C1 segment of cervical spinal cord (tissue), 14 donors: ENCODE measurements at places on chromosomes 7 and 10.

DNA sequence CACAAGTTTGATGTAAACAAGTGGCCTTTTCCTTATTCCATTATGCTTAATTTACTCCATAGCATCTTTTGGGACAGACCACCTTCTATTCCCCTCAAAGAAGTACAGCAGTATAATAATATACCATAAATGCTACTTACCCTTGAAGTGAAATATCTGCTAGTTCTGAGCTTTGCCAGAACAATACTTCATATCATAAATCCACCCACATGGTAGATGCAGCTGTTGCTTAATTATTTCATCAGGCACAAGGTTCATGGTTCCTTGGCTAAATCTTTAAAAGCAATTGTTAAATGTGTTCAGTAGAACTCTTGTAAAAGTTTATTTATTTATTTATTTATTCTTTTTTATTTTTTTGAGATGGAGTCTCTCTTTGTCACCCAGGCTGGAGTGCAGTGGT, 32.9 kb downstream of the CSTF2T start:
- no peak for DNase-seq

DNA sequence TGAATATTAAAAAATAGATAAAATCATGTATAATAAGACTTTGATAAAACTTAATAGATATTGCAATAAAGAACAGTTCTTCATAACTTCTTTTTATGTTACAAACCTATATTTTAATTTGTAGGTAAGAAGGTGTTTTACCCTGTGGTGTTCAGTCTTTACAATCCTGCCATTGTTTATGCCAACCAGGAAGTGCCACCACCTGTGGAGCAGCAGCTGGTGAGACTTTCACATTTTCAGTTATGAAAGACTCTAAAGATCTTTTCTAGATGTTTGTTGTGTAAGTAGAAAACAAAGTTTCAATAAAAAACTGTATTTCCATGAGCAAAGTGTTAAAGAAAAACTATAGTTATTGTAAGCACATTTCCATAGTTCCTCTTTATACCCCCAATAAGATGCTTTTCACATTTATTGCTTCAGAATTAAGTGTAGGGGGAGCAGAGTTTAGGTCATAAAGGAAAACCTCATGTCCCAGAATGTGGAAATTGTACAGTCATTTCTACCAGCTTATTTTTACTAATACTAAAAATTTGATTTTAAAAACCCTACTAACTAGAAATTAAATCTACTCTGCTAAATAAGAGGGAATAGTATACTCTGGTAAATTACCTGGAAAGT, 28.7 kb downstream of the CSGALNACT2 start:
- no peak for DNase-seq

- DNase-seq, result no peak
Measured at GRCh38 chr7:91927912-91928311, 12.8 kb upstream of the AKAP9 start.

DNA sequence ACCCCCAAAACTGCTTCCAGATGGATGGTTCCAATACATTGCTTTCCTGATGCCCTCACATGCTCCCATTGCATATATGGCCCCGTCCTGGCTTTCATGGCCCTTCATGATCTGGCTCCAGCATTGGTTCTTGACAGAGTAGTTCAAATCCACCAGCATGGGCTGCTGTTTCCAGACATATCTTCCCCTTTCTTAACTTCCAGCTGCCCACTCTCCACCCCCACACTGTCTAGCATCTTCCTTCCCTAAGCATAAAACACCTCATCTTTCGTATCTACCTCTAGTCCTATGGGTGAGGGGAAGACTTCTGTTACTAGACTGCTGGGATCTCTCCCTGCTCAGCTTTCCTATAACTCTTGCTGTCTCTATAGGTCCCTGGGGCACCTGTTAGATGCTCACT, 13.2 kb upstream of the GOLGA7B start:
- DNase-seq, result no peak

- DNase-seq, result no peak
Measured at GRCh38 chr7:81256991-81257390, 338.1 kb upstream of the SEMA3C start.

DNA sequence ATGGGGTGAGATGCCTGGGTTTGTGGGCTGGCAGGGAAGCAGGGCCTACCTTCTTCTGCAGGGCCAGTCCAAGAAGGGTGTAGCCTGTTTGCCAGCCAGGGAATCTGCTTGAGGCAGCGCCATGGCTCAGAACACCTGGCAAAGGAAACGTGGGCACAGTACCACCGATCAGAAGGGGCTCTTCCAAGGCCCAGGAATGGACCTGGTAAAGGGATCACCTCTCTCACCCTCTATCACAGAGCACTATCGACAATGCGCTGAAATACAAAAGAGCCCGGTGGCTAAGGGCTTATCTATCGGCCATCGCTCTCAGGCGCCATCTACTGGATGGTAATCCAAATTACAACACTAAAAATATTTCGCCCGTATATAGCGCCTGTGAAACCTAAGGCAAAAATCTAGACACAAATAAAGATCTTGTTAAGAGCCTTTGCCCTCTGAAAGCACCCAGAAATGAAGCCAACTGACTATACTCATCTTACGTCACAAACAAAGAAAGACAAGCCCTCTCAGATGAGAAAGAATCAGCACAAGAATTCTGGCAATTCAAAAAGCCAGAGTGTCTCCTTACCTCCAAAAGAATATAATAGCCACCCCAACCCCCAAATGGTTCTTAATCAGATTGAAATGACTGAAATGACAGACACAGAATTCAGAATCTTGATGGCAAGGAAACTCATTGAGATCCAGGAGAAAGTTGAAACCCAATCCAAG, 217.8 kb upstream of the HPS1 start:
- DNase-seq, result no peak

- peak; percentile 11 for DNase-seq
Measured at GRCh38 chr10:24360282-24361127, 151.6 kb downstream of the KIAA1217 start.

- DNase-seq, result no peak
Measured at GRCh38 chr10:123270221-123270620, 116.0 kb downstream of the BUB3 start.

DNA sequence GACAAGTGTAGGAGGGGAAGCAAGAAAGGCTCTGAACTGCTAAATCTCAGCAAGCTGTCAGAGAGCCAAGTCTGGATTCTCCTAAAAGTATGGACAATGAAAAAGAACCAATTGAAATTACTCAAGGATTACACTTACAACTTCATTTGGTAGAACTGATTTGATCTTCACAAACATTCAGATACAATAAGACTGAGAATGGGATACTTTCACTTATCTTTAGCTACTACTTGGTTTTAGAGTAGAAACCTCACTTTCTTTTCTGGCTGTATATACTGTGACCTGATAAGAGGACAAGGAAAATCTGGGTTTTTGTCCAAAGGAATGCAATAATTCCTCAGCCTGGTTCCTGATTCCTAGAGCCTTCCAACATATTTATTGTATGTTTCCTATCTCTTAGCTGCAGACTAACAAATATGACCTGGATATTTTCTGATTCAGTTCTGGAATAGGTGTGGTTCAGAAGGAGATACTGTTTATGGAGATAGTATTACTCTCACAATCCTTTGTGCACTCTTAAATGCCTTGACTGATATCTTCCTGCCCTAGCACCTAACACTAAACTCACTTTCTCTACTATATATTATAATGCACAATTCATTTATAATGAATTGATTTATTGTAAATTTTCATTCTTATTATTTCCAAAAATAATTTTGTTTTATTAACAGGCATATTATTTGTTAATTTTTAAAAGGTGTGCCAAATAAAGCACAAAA, 7.3 kb downstream of the SEMA3A start:
- DNase-seq, result no peak

- DNase-seq, result no peak
Measured at GRCh38 chr7:30904561-30904960, 7.1 kb upstream of the AQP1 start.

- DNase-seq, result no peak
Measured at GRCh38 chr10:48508791-48509772, 95.8 kb downstream of the ARHGAP22 start.

DNA sequence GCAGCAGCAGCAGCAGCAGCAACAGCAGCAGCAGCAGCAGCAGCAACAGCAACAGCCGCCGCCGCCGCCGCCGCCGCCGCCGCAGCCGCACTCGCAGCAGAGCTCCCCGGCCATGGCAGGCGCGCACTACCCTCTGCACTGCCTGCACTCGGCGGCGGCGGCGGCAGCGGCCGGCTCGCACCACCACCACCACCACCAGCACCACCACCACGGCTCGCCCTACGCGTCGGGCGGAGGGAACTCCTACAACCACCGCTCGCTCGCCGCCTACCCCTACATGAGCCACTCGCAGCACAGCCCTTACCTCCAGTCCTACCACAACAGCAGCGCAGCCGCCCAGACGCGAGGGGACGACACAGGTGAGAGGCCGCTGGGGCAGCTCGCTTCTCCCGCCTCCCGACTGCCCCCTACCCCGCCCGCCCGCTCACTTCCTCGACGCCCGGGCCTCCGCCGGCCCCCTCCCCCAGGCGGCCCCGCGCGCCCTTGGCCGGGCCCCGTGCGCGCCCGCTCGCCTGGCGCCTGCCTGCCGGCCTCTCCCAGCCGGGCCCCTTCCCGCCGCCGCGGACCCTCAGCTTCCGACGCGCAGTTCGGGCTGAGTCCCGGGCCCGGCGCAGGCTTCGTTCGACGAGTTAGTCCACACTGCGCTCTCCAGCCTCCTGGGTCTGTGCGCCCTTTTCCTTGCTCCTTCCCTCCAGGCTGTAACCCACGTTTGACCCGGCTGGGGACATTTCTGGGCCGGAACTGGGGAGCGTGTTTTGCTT, 882 bp downstream of the DLX6 start:
- no peak for DNase-seq

DNA sequence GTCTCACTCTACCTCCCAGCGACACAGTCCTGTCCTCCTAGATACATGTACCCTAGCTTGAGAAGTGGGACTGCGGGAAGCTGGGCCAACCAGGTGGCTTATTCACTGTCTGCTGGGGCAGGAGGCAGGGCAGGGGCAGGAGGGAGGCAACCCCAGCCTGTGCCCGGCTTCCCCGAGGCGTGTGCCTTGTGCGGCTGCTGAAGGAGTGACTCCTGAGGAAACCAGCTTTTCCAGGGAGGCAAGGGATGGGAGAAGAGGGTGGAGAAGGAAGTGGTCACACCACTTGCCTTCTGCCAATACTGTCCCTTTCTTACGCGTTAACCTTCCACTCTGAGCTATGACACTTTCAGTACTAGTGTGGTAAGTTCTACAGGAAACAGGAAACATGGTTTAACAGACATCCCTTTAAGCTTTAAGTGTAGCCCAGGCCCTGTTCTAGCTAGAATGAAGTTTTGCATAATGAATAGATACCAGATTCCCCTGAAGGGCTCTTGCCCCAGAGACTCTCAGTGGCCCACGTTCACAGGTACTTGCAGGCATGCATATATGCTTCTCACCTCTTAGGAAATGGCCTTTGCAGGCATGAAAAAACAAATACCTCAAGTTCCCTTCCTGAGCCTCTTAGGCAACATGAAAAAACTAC, 40.6 kb downstream of the SYPL1 start:
- DNase-seq, result no peak

- DNase-seq, result no peak
Measured at GRCh38 chr7:93890464-93891068, at the start of gene TFPI2. Gene TFPI2 (minus strand): TSS chr7:93890753. CDS start chr7:93890678, 75 bp downstream.

DNA sequence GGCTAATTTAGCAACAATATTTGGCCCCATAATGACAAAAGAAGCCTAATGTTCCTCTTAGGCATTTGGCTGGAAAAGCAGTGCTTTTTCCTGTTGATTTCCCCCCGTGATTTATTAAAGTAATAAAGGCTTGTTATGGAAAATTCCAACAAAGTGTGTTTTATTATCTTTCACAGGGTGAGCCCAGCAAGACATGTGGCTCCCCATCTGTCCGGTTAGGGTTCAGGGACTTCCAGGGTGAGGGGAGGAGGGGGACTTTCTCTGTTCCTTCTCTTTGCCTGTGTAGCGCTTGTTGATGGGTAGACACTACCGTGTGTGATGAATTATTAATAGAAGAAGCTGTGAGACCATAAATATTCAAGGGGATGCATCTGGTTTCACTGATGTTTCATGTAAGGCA, 39.0 kb downstream of the HTR5A start:
- peak; percentile 38 for DNase-seq

- no peak for DNase-seq
Measured at GRCh38 chr7:113100121-113100603, 13.5 kb upstream of the GPR85 start.

DNA sequence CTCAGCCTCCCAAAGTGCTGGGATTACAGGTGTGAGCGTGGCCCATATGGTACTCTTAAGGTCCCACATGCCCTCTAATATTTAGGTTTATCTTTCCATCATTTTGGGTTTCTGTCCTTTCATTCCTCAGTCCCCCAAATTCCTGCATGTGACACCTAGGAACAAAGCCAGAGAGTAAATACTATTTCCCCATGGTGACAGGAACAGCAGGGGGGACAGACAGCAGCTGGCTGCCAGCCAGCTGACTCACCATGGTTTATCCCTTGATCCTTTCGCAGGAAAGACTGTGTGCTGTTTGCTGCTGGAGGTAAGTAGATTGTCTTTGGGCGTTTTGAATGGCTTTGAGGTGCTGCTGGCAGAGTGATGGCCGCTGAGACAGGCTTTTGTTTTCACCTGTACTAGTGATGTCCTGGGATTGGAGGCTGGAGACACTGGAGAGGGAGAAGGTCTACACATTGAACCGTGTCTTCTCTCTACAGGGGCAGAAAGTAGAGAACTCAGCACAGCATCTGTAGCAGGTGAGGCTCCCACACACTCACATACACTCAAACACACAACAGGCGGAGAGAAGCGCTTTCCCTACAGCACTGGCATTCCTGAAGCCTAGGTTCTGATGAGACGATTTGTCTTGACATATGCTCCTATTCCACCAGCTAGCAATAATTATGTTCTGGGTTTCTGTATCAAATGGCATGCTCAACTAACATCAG, 83.7 kb upstream of the EFCAB10 start:
- DNase-seq, result no peak

DNA sequence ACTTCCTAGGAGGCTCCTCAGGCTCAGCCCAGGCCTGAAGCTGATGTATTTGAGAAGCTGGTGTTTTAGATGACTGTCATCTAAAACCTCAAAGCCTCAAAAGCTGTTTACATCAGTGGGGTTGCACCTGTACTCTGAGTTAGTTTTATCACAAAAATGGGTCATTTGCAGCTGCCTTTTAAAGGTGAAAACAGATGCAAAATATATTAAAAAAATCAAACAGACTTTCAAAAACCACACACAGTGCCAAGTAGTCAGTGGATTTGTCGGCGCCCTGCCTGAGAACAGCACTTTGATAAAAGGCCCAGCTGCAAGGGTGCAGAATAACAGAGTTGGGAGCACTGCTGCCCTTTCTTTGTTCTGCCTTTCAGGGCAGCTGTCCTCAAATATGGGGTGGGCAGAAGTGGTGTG, 103.0 kb downstream of the VOPP1 start:
- DNase-seq, result no peak
